Gastroesophageal sphincter (tissue), 4 donors: ENCODE measurements at places on chromosomes 11 and 22.
A peak's percentile ranks its signal among the peaks of the same experiment; 100 is the strongest.

- no peaks in the 10 kb centered on the region for H3K36me3 ChIP-seq
- H3K4me3 ChIP-seq: no peak overlapping the region
- no peaks in the 10 kb centered on the region for H3K27me3 ChIP-seq
- no peak for ATAC-seq
Measured at GRCh38 chr11:110311783-110312579, 15.6 kb upstream of the RDX start.

- ATAC-seq: no peak
- no peak overlapping the region for H3K4me3 ChIP-seq
- no peak overlapping the region for H3K27ac ChIP-seq
Measured at GRCh38 chr22:49201046-49201970, 626.4 kb downstream of the BRD1 start.

GRCh38 chr11:65829459-65829858 lies 4.3 kb upstream of the SNX32 start:
- no peak overlapping the region for H3K4me3 ChIP-seq
- peaks cover 10% of the 10 kb centered on the region for H3K4me1 ChIP-seq
- H3K27ac ChIP-seq: no peak overlapping the region
- H3K27me3 ChIP-seq: peaks cover 7% of the 10 kb centered on the region
- no peaks in the 10 kb centered on the region for H3K36me3 ChIP-seq
- ATAC-seq: no peak

GRCh38 chr11:76783294-76783895 lies at the start of gene TSKU:
TSKU (plus strand) TSS chr11:76783356; CDS start chr11:76795617, 12,261 bp downstream.
- peak within 1 kb of the TSS; percentile 48 for H3K4me3 ChIP-seq
- peak; percentile 7 for ATAC-seq
- H3K27ac ChIP-seq: peak within 1 kb of the TSS; percentile 31
- H3K27me3 ChIP-seq: no peaks in the 10 kb centered on the region
- peaks cover 6% of the 10 kb centered on the region for H3K4me1 ChIP-seq
- no peaks in the 10 kb centered on the region for H3K36me3 ChIP-seq

- no peak overlapping the region for H3K4me3 ChIP-seq
- ATAC-seq: no peak
- peaks cover 10% of the 10 kb centered on the region for H3K4me1 ChIP-seq
- H3K36me3 ChIP-seq: no peaks in the 10 kb centered on the region
- no peaks in the 10 kb centered on the region for H3K27me3 ChIP-seq
Measured at GRCh38 chr11:121446752-121447156, 5.4 kb upstream of the SORL1 start.

- no peaks in the 10 kb centered on the region for H3K36me3 ChIP-seq
- H3K4me3 ChIP-seq: no peak overlapping the region
- H3K27ac ChIP-seq: no peak overlapping the region
- H3K27me3 ChIP-seq: no peaks in the 10 kb centered on the region
- no peak for ATAC-seq
Measured at GRCh38 chr22:46587061-46587460, 33.1 kb upstream of the GRAMD4 start.

- H3K27me3 ChIP-seq: no peaks in the 10 kb centered on the region
- H3K27ac ChIP-seq: no peak overlapping the region
- no peak overlapping the region for H3K4me3 ChIP-seq
- H3K36me3 ChIP-seq: peaks cover 8% of the 10 kb centered on the region
- peaks cover 14% of the 10 kb centered on the region for H3K4me1 ChIP-seq
Measured at GRCh38 chr22:26581633-26582168, 8.2 kb downstream of the TPST2 start.

DNA sequence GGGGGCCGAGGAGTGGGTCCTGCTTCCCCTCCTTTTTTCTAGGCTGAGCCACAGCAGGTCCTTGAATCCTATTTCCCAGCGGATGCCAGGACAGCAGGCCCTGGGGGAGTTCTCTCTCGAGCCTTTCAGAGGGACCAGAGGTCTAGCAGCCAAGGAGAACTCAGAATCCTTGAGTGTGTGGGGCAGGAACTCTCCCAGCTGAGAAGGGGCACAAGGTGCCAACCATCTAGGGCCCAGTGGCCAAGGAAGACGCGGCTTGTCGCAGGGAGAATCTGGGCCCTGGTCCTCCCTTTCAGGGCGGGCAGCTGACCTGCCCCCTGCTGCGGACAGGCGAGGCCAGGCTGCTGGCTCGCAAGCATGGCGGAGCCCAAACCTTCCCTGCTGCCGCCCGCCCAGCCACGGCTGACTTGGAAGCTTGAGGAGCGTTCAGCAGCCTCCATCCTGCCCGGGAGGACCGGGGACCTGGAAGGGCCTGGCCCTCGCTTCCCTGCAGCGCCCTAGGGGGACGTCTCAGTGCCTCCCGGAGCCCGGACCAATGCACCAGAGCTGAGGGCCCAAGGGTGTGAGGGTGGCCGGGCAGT lies 972 bp upstream of the TSSC4 start:
- H3K27ac ChIP-seq: peak overlapping the region; percentile 98
- H3K36me3 ChIP-seq: peaks cover 70% of the 10 kb centered on the region
- H3K27me3 ChIP-seq: no peaks in the 10 kb centered on the region
- ATAC-seq: peak; percentile 2
- H3K4me3 ChIP-seq: peak overlapping the region; percentile 44
- peaks cover 24% of the 10 kb centered on the region for H3K4me1 ChIP-seq

- no peak overlapping the region for H3K27ac ChIP-seq
- H3K27me3 ChIP-seq: no peaks in the 10 kb centered on the region
- no peak overlapping the region for H3K4me3 ChIP-seq
- ATAC-seq: no peak
- no peaks in the 10 kb centered on the region for H3K4me1 ChIP-seq
Measured at GRCh38 chr11:88326099-88326498, 11.4 kb downstream of the CTSC start.

GRCh38 chr11:22466809-22467208 lies 128.6 kb downstream of the SLC17A6 start:
- H3K27ac ChIP-seq: no peak overlapping the region
- no peaks in the 10 kb centered on the region for H3K27me3 ChIP-seq
- ATAC-seq: no peak

DNA sequence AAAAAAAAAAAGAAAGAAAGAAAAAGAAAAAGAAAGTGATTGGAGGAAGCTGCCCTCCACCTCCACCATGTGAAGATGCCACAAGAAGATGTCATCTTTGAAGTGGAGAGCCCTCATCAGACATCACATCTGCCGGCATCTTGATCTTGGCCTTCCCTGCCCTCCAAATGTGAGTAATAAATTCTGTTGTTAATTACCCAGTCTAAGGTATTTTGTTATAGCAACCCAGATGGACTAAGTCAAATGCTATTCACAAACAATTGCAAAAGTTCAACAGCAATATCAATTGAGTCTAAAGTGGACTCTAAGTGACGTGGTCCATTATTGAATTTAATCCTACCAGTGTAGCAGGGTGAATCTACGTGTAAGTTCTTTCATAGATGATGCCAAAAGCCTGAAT lies 55.9 kb upstream of the NUP160 start:
- no peaks in the 10 kb centered on the region for H3K36me3 ChIP-seq
- no peak for ATAC-seq
- H3K4me3 ChIP-seq: no peak overlapping the region

DNA sequence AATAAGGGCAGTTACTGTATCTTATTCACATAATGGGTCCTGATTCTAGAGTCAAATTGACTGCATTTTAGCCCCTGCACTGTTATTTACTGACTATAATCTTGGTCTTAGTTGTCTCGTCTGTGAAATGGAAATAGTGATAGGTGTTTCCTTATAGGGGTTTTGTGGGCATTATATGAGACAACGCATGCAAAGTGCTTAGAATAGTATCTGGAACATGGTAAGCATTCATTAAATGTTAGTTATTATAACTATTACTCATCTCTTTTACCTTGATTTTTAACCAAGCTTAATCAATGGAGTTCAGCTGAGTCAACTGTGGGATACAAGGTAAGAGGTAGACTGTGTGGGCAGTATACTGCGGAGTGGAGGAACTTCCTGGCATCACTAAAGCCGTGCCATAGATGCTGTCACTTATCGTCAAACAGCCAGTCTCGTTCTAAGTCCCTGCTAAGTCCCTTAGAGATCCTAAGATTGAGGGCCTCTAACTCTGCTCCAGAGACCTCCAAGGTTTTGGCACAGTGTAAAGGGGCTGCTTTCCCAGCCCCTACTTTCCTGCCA lies 2.6 kb upstream of the ZC3H12C start:
- no peak for ATAC-seq
- no peak overlapping the region for H3K4me3 ChIP-seq
- H3K27ac ChIP-seq: no peak overlapping the region
- H3K36me3 ChIP-seq: no peaks in the 10 kb centered on the region

DNA sequence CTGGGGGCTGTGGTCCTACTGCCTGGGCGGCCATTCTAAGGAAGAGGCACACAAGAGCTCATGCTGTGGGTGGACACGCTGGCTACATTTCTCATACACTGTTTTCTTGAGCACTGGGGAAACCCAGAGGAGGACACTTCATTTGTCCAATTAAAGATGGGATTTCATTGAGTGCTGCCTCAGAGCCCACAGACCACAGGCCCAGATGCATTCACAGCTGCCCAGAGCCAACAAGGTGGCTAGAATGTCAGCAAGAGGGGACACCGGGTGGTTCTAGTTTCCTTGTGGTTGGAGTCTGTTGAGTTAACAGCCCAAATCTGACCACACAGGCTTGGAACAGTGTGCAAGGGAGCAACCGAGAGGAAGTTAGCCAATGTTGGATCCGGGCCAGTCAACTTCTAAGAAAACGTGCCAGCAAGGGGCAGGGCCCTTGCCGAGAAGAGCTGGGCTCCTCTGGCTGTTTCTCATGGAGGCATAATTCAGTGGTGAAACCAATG lies 35.0 kb upstream of the SORL1 start:
- no peak overlapping the region for H3K4me3 ChIP-seq
- peaks cover 15% of the 10 kb centered on the region for H3K4me1 ChIP-seq
- no peaks in the 10 kb centered on the region for H3K27me3 ChIP-seq
- H3K27ac ChIP-seq: no peak overlapping the region

- H3K36me3 ChIP-seq: no peaks in the 10 kb centered on the region
- ATAC-seq: no peak
- H3K27me3 ChIP-seq: no peaks in the 10 kb centered on the region
- H3K4me1 ChIP-seq: peaks cover 11% of the 10 kb centered on the region
- peak overlapping the region; percentile 87 for H3K27ac ChIP-seq
- H3K4me3 ChIP-seq: no peak overlapping the region
Measured at GRCh38 chr11:72792437-72793021, 1.3 kb downstream of the STARD10 start.

- ATAC-seq: no peak
- no peak overlapping the region for H3K27ac ChIP-seq
- no peak overlapping the region for H3K4me3 ChIP-seq
- no peaks in the 10 kb centered on the region for H3K4me1 ChIP-seq
Measured at GRCh38 chr11:117502015-117502778, 174.5 kb downstream of the CEP164 start.

DNA sequence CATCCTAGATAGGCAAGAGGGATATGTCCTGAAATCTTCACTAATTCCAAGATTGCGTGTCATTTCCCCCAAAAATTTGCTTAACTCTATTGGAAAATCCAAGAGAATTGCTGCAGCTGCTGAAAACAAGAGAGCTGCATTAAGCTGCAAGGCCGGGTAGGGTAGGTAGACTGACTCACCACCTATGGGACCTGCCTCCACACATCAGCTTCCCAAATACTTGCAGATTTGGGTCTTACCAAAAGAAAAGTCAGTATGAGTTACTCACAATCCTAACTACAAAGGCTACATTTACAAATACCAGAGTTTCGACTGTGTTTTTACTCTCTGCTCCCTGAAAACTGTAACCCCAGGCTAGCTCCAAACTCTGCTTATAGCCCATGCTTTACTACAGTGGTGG lies 142.5 kb upstream of the TEAD1 start:
- no peak overlapping the region for H3K27ac ChIP-seq
- H3K4me1 ChIP-seq: no peaks in the 10 kb centered on the region
- no peaks in the 10 kb centered on the region for H3K27me3 ChIP-seq
- H3K4me3 ChIP-seq: no peak overlapping the region
- no peaks in the 10 kb centered on the region for H3K36me3 ChIP-seq

- peak overlapping the region; percentile 80 for H3K27ac ChIP-seq
- ATAC-seq: no peak
- H3K4me3 ChIP-seq: no peak overlapping the region
- H3K27me3 ChIP-seq: no peaks in the 10 kb centered on the region
Measured at GRCh38 chr11:12184699-12185098, 74.3 kb downstream of the MICAL2 start.

DNA sequence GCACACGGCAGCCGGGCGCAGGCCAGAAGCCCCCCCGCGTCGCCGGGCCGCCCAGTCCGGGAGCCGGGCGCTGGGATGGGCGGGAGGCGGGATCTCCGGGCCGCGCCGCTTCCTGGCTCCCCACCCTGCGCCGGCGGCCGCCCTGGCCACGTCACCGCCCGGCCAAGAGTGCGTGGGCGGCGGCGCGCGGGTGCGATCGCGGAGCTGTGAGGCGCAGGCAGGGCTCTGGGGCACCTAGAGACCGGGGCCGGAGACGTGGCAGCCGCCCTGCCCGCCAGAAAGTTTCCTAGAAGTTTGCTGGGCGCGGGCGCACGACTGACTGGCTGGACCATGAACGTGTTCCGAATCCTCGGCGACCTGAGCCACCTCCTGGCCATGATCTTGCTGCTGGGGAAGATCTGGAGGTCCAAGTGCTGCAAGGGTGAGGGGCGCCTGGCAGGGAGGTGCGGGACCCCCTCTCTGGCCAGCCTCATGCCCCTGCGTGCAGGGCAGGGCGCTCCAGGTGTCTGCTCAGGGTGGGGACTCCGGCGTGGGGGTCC lies at the start of gene KDELR3:
Gene KDELR3, plus strand, starts transcription at position 193 of the 539 bp plus-strand sequence. Its CDS starts 138 bp downstream, at position 331.
- ATAC-seq: peak; percentile 94
- no peaks in the 10 kb centered on the region for H3K36me3 ChIP-seq
- peaks cover 13% of the 10 kb centered on the region for H3K27me3 ChIP-seq
- H3K27ac ChIP-seq: peak within 1 kb of the TSS; percentile 77
- peak within 1 kb of the TSS; percentile 51 for H3K4me3 ChIP-seq
